Activated naive CD4-positive, alpha-beta T cell treated with anti-CD3 and anti-CD28 coated beads, Interleukin-2, amount 50 U/mL, for 72 hours (primary cell): ENCODE measurements at places on chromosomes 2 and 18. TPM values are rescaled to one million over a fixed set of nuclear protein-coding genes. Genes with fewer than 3 reads are reported as not detected.

GRCh38 chr2:113117541-113118262 is 9.7 kb upstream of the IL1RN start:
- no peak for DNase-seq

DNA sequence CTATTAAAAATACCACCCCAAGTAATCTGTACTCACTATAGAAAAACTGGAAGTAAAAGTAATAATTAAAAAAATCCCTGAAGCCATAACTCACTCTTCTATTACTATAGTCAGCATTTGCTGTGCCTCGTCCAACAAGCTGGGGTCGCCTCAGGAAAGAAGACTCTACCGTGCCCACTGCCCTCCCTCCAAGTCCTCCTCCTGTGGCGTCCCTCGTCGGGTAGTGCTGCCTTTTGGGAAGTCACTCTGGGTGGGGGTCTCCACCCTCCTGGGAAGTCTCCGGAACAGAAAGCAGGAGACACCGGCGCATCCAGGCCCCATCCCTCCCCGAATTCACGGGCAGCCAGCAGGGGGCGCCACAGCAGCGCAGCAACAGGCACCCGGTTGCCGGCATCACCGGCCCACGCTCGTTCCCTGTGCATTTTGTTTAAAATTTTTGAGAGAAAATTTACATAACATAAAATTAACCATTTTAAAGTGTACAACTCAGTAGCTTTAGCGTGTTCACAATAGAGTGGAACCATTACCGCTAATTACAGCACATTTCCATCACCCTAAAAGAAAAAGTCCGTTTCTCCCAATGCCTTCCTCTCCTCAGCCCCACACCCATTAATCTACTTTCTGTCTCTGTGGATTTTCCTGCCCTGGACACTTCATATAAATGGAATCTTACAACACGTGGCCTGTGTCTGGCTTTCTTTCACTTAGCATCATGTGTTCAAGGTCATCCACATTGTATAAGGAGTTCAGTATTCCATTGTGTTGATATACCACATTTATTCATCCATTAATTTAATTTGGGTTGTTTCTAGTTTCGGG is 62.2 kb downstream of the ADNP2 start:
- DNase-seq: peak; percentile 81

- DNase-seq: no peak
Measured at GRCh38 chr2:99697811-99698568, 208.2 kb upstream of the REV1 start.

GRCh38 chr2:221705185-221705877 is 133.2 kb upstream of the EPHA4 start:
- no peak for DNase-seq

GRCh38 chr2:29774624-29775023 is 146.8 kb downstream of the ALK start:
- no peak for DNase-seq

- DNase-seq: no peak
Measured at GRCh38 chr2:102520801-102521200, 47.8 kb downstream of the SLC9A4 start.

DNA sequence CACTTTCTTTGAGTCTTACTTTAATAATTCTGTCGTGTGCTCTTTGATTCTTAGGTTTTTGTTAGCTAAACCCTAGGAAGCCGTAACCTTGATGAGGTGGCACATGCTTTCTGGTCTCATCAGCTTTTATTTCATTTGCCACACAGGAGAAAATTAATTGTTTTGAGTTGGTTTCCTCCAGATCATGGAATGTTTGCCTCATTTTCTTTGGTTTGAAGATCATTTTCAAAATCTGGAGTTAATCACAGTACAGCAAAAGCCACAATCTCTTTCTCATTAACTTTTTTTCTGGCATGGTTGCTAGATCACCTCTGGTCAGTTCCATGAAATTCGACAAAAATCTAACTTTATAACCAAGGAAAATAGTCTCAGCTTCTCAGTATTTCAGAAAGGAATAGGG is 182.9 kb downstream of the MYO1B start:
- DNase-seq: no peak

GRCh38 chr2:44930274-44931197 is 11.0 kb upstream of the SIX3 start:
- DNase-seq: peak; percentile 9

GRCh38 chr2:235414422-235414821 is 79.4 kb upstream of the AGAP1 start:
- no peak for DNase-seq

DNA sequence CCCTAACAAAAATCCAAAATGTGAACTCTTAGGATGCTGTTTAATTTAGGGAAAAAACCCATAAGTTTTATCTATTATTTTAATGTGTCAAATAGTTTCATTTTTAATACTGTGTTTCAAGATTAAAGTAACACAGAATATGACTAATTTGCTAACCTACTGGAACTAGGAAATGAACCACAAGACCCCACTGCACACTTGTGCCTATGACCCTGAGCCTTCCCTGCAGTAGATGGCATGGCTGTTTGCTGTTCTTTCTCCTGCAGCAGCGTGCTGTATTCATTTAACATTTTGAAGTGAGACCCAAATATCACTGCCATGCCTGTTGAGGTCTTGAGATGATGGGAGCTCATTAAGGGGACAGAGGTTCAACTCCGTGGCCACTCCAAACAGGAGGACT is 565.2 kb upstream of the NRP2 start:
- DNase-seq: no peak

DNA sequence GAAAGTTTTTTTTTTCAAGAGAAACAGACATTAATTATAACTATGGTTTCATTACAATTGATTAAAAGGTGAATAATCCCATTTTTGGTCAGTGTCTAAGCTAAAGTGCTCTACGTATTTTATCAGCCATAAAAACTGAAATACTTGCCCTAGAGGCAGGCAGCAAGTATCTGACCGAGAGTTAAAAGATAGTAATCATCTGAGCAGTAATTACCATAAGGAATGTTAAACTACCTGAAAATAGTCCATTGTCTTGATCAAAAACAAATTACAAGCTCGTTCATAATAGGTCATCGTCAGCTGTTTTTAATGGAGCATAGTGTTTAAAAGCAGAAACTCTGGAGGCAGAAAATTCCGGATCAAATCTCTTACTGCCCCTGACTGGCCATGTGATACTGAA is 105.7 kb upstream of the ZEB2 start:
- DNase-seq: no peak

GRCh38 chr2:239370403-239370802 is 30.4 kb downstream of the HDAC4 start:
- peak; percentile 60 for DNase-seq

DNA sequence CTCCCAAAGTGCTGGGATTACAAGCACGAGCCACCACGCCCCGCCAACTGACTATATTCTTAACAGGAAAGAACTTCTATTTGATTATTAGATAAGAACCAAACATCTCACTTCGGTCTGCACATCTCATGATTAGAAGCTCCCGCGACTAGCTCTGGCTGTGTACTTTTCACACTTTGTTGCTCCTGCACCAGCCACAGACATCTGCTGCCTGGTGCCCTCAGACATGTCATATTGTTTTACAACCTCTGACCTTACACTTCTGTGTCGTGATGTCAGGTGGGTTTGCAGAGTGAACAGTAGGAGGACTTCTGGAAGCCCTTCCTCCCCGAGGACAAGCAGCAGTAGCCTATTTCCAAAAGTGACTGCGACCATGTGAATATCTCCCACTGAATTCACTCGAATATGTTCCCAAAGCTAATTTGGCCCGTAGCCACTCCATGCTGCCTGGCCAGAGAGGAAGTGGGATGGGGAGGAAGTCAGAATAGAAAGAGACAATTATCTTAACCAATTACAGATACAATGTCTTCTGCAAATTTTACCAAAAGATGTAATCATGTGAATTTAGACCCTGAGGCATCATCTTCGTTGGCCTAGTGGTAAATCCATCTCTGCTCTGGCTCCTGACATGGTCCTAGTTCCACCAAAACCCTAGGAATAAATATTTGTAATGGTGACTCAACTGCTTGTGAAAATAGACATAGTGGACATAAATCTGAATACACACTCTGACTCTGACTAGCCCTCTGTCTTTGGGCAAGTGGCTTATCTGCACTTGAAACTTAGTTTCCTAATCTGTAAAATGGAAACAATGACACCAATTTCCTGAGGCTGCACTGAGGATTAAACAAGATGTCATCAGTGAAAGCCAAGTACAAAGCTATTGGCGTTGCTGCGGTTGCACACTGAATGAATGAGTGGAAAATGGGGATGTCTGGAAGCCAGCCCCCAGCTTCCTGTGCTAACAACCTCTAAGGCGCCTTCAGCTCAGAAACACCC is 406.1 kb downstream of the LRATD1 start:
- no peak for DNase-seq

GRCh38 chr2:174023591-174024523 is 58.7 kb upstream of the SP3 start:
- DNase-seq: peak; percentile 82

GRCh38 chr2:102283996-102284395 is 27.4 kb upstream of the IL1RL1 start:
- no peak for DNase-seq

GRCh38 chr2:42044939-42045338 is 2.9 kb upstream of the PKDCC start:
- DNase-seq: no peak

DNA sequence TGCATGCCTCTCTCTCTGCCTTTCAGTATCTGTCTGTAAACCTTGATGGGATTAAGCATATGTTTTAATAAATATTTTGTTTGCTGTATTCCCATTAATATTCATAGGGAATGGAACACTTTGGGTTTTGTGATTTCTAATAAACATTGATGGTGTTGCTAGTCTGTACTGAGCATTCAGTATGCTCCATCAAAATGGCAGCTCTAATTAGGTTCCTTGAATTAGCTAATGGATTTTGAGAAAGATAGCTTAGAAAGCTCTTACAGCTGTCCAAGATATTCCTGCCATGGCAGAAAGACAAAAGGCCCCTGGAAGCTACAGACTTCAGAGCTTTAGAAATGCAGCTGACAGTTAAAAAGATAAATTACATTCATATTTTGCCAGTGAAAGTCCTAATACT is 199.2 kb upstream of the NRP2 start:
- no peak for DNase-seq

DNA sequence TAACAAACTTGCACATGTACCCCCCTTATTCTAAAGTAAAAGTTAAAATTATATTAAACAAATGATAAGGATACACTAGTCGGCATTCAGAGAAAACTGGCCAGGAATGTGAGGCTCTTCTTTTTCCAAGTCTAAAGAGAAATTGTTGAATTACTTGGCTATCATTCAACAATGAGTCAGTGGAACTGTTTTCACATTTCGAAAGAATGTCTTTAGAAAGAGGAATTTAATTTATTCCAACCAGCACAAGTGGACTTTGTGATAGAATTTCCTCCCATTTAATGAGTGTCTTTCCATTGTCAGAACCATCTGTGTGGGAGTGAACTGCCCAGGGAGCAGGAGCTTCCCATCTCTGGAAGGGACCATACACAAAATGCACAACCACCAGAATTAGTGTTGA is 792.2 kb downstream of the EPHA4 start:
- DNase-seq: no peak

GRCh38 chr18:23542461-23542860 is 39.1 kb downstream of the RMC1 start:
- no peak for DNase-seq

- no peak for DNase-seq
Measured at GRCh38 chr2:69034845-69035244, 21.9 kb downstream of the ANTXR1 start.

GRCh38 chr2:180124273-180125139 is 117.4 kb upstream of the CWC22 start:
- no peak for DNase-seq

GRCh38 chr18:60568220-60568619 is 195.6 kb upstream of the MC4R start:
- no peak for DNase-seq

- no peak for DNase-seq
Measured at GRCh38 chr2:58730764-58731487, 489.8 kb upstream of the FANCL start.

GRCh38 chr2:235347691-235348090 is 146.2 kb upstream of the AGAP1 start:
- DNase-seq: no peak

- DNase-seq: no peak
Measured at GRCh38 chr2:69694894-69695849, 46.8 kb upstream of the ANXA4 start.

GRCh38 chr18:74918276-74918790 is 290.6 kb downstream of the PTGR3 start:
- no peak for DNase-seq

GRCh38 chr2:239153806-239154591 is 246.8 kb downstream of the HDAC4 start:
- no peak for DNase-seq

DNA sequence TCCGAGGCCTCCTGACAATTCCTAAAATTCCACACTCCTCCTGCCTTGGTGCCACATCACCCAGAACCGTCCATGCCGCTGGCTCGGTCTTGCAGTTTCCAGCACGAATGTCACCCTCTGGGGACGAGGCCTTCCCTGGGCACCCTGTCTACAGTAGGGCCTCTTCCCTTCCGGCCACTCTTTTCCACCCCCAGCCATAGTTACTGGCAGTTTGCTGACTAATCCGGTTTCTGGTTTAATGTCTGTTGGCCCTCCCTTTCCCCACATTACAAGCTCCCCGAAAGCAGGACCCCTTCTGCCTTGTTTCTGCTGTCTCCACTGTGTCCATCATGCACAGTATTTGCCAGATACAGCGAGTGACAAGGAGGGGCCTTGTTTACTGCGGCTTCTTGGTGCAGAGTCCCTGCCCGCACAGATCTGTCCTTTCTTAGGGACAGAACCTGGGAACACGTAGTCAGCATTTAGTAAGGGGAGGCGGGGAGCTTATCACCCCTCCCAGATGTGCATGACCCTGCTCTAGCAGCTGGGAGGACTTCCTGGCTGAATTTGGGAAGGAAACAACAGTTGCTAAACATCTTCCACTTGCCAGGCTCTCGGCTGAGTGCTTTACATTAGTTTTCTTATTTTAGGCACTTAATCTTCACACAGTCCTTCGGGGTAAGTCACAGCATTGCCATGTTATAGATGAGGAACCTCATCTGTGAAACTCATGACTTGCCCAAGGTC is 23.6 kb upstream of the CATIP start:
- DNase-seq: no peak

GRCh38 chr18:58796220-58796619 is 68.5 kb upstream of the ZNF532 start:
- DNase-seq: no peak

GRCh38 chr2:120653046-120653445 is 82.6 kb upstream of the GLI2 start:
- no peak for DNase-seq

GRCh38 chr18:51234117-51235008 is 36.9 kb upstream of the MEX3C start:
- DNase-seq: no peak

Gene NGEF
- 0.23 TPM for total RNA-seq

Gene RAB27B
- 0.14 TPM for total RNA-seq

Gene DNAH7
- total RNA-seq: not detected

Gene PTPRM
- 1.7 TPM for total RNA-seq

Gene POTEE
- 0.66 TPM for total RNA-seq

Gene GAREM1
- total RNA-seq: not detected

Gene TMEM37
- not detected for total RNA-seq

Gene ACTG2
- not detected for total RNA-seq

Gene KATNAL2
- 2.0 TPM for total RNA-seq

Gene SERPINB11
- not detected for total RNA-seq

Gene RPRM
- not detected for total RNA-seq

Gene TEKT4
- total RNA-seq: not detected

Gene MEIS1
- total RNA-seq: not detected

Gene PROC
- total RNA-seq: not detected

Gene ST8SIA3
- total RNA-seq: not detected

Gene NYAP2
- total RNA-seq: not detected

Gene SCYGR4
- not detected for total RNA-seq

Gene C2orf92
- 17.5 TPM for total RNA-seq

Gene TXNDC2
- not detected for total RNA-seq

Gene KCNE4
- not detected for total RNA-seq

Gene TDRD15
- not detected for total RNA-seq

Gene LRP2
- 0.02 TPM for total RNA-seq

Gene FSHR
- total RNA-seq: not detected
